ENCODE measurements at places on chromosomes 16 and 17. TPM values are rescaled to one million over a fixed set of nuclear protein-coding genes. Genes with fewer than 3 reads are reported as not detected.
A peak's percentile ranks its signal among the peaks of the same experiment; 100 is the strongest.

KRTAP4-4 gene
- not detected for total RNA-seq

TAF1C gene
- 40.3 TPM for total RNA-seq

RPUSD1 gene
- 37.9 TPM for total RNA-seq

GRCh38 chr17:10115536-10115932 is 82.9 kb downstream of the GAS7 start:
- H3K36me3 ChIP-seq: no peaks in the 10 kb centered on the region
- no peak for DNase-seq
- H3K4me1 ChIP-seq: peaks cover 68% of the 10 kb centered on the region
- peak overlapping the region; percentile 87 for H3K27ac ChIP-seq
- no peaks in the 10 kb centered on the region for H3K27me3 ChIP-seq
- no peak overlapping the region for H3K4me3 ChIP-seq

- H3K4me3 ChIP-seq: peak within 1 kb of the TSS; percentile 69
- peaks cover 50% of the 10 kb centered on the region for H3K27me3 ChIP-seq
- peak within 1 kb of the TSS; percentile 60 for H3K27ac ChIP-seq
- peak; percentile 98 for DNase-seq
Observed at GRCh38 chr17:45894022-45894784, at the start of gene MAPT. Gene MAPT (plus strand): TSS chr17:45894554. CDS start chr17:45962338, 67,784 bp downstream.

GRCh38 chr16:8283195-8283594 is 307.1 kb downstream of the TMEM114 start:
- H3K36me3 ChIP-seq: no peaks in the 10 kb centered on the region
- DNase-seq: no peak
- H3K27me3 ChIP-seq: no peaks in the 10 kb centered on the region
- no peak overlapping the region for H3K4me3 ChIP-seq
- H3K27ac ChIP-seq: no peak overlapping the region
- H3K4me1 ChIP-seq: no peaks in the 10 kb centered on the region

GRCh38 chr17:61849674-61850073 is 13.7 kb downstream of the BRIP1 start:
- H3K27me3 ChIP-seq: no peaks in the 10 kb centered on the region
- H3K27ac ChIP-seq: no peak overlapping the region
- no peaks in the 10 kb centered on the region for H3K4me1 ChIP-seq
- no peak overlapping the region for H3K4me3 ChIP-seq
- no peaks in the 10 kb centered on the region for H3K36me3 ChIP-seq

GRCh38 chr17:72507370-72507769 is 386.6 kb downstream of the SOX9 start:
- no peak overlapping the region for H3K4me3 ChIP-seq
- no peak for DNase-seq
- peaks cover 24% of the 10 kb centered on the region for H3K4me1 ChIP-seq
- H3K27me3 ChIP-seq: no peaks in the 10 kb centered on the region

DNA sequence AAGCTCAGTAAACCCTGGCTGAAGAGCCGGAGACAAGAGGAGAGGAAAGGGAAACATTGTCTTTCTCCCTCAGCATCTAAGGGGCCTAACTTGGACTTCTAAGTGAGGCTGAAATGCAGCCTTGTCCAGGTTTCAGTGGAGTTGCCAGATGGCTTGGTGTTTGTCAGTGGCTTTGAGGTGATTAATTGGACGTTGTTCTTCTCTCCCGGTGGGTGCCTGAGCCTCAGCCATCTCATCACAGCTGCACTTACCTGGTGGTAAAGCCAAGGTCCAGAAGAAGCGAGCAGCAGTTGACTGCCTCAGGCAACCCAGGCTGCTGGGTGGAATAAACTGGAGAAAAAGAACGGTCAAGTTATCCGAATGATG is 202.2 kb upstream of the NLRP1 start:
- H3K4me3 ChIP-seq: no peak overlapping the region
- no peaks in the 10 kb centered on the region for H3K27me3 ChIP-seq
- H3K4me1 ChIP-seq: no peaks in the 10 kb centered on the region
- H3K27ac ChIP-seq: no peak overlapping the region
- H3K36me3 ChIP-seq: no peaks in the 10 kb centered on the region

DNA sequence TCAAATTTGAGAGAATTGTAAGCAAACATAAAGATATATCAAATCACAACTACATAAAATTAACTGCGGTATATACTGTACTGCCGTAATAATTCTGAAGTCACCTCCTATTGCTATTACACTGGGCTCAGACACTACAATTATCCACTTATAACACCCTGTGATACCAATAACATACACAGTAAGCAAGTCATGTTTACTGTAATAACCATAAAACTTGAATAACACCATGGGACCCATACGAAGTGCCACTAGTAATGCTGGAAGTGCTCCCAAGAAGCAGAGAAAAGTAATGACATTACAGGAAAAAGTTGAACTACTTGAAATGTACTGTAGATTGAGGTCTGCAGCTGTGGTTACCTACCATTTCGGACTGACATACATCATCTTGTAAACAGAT is 24.0 kb downstream of the CMC2 start:
- H3K36me3 ChIP-seq: peaks cover 25% of the 10 kb centered on the region
- DNase-seq: no peak
- no peak overlapping the region for H3K27ac ChIP-seq
- no peak overlapping the region for H3K4me3 ChIP-seq
- no peaks in the 10 kb centered on the region for H3K27me3 ChIP-seq

All from stomach (tissue), 19 donors.